Stimulated activated CD8-positive, alpha-beta memory T cell treated with anti-CD3 and anti-CD28 coated beads, Interleukin-7, amount 100 ng/mL, for 1 hour (primary cell): ENCODE measurements at places on chromosomes 2 and 18.

GRCh38 chr2:237876951-237877491 is 17.6 kb downstream of the RAMP1 start:
- no peak for DNase-seq

GRCh38 chr2:100199421-100199820 is 57.0 kb upstream of the AFF3 start:
- DNase-seq, result no peak

GRCh38 chr18:64037812-64038414 is 68.0 kb downstream of the SERPINB8 start:
- no peak for DNase-seq

DNA sequence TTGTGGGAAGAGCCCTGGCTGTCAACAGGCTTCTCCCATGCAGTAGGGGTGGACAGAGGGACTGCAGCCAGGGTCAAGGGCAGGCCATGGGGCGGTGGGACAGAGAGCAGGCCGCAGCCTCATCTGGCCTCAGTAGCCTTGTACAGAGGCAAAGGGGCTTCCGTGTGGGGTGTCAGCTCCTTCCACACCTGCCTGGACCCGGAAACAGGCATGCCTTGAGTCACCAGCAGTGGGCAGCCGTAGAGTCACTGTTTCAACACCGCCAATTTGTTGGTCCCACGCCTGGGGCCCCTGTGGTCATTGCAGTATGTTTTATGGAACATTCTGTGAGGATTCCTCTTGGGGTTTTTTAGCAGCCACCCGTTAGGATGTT is 173.0 kb downstream of the SMAD7 start:
- no peak for DNase-seq

- no peak for DNase-seq
These were observed 72.6 kb downstream of the TRABD2A start for GRCh38 chr2:84808279-84808678.

GRCh38 chr2:50538147-50538546 is 493.8 kb downstream of the NRXN1 start:
- no peak for DNase-seq

GRCh38 chr2:35606394-35606793 is 749.2 kb upstream of the CRIM1 start:
- DNase-seq, result no peak

DNA sequence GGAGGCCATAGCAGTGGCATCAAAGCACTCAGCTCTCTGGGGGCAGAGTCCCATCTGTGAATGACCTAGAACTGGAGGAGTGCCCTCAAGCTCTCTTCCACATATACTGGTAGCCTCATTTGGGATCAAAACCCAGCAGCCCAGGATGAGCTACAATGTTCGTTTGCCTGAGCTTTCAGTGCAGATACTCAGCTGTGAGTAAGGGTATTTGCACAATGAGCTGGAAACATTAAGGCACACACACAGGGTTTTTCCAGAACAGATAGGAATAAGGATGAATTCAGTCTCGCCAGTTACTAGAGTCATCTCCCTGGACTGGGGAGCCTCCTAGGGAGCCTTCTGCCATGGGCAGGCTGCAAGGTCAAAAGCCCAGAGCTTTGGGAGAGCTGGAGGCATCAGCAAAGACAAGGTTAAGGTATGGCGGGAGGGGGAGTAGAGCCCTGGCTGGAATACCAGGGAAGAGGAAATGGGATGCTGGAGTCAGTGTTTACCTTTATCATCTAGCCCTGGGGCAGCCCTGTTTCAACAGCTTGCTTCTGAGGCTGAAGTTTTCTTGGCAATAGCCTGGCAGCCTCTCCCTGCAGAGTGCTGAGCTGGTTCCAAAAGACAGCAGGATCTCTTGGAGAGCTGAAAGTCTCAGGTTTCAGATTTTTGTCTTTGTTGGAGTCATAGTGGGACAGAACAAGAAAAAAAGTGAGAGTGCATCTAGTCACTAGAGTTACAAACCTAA is 187.7 kb downstream of the LOXHD1 start:
- DNase-seq, result no peak

GRCh38 chr2:54618646-54619565 is 104.6 kb upstream of the EML6 start:
- DNase-seq, result no peak

- no peak for DNase-seq
These were observed 235.5 kb downstream of the MYT1L start for GRCh38 chr2:2095360-2096093.

DNA sequence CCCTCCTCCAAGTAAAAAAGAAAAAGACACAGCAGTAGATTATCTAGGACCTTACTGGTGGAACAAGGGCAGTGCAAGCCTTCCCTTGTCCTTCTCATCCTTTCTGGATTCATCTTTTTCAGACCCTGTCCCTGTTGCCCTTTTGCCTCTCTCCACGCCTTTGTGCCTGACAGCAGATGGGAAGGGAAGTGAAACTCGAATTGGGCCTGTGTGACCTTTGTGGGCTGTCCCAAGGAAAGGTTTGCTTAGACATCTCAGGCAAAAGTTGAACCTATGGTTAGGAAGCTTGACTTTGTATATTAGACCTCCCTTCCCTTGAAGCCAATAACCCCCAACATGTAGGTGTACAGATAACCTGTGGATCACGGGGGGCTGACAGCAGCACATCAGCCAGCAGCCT is 185.3 kb downstream of the PRKCE start:
- DNase-seq, result no peak

DNA sequence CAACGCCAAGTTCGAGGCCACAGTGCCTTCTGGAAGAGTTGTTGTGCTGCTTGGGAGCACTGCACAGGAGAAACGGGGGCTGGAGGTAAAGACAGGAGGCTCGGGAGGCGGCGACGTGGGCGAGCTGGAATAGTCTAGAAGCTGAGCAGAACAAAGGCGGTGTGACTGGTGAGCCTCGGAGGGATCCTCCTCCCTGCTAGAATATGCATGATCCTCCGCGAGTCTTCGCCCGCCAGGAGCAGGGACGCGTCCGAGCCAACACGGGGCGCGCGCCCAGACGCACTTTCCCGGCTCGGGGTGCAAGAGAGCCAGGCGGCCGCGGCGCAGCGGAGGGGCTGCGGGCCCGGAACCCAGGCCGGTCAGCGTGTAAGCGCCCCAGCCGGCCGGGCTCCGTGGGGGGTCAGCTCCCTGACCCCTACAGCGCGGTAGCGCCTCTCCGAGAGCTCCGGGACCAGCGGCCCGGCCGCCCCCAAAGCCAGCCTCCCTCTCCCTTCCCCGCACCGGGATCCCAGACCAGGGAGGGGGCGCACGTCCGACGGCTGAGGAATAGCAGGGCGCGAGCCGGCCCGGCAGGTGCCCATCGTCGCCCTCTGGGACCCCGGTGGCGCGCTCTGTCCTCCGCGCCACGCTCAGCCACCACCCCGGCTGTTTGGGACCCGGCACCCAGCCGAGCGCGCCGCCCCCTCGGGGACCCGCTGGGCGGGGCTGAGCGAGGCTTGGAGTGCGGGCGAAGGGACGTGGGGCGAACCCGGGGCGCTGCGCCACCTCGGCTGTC is 62.5 kb downstream of the GNAL start:
- DNase-seq, result no peak

DNA sequence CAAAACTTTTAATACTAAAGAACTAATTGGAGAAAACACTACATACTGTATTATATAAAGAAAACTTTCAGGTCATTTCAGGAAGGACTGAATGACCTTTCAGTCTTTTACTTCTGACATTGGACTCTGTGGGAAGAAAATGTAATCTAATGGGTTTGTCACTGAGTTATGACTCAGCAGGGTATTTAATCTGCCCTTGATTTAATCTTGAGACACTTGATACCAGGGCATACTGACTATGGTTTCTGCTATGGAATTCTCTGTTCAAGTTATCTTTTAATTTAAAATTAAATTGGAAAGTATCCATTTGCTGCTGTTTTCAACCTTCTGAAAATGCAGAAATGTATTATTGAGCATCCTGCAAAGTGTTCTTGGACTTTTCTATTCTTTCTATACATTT is 354.2 kb upstream of the GALNT5 start:
- DNase-seq, result no peak

GRCh38 chr2:224283466-224283965 is 118.4 kb downstream of the FAM124B start:
- no peak for DNase-seq

DNA sequence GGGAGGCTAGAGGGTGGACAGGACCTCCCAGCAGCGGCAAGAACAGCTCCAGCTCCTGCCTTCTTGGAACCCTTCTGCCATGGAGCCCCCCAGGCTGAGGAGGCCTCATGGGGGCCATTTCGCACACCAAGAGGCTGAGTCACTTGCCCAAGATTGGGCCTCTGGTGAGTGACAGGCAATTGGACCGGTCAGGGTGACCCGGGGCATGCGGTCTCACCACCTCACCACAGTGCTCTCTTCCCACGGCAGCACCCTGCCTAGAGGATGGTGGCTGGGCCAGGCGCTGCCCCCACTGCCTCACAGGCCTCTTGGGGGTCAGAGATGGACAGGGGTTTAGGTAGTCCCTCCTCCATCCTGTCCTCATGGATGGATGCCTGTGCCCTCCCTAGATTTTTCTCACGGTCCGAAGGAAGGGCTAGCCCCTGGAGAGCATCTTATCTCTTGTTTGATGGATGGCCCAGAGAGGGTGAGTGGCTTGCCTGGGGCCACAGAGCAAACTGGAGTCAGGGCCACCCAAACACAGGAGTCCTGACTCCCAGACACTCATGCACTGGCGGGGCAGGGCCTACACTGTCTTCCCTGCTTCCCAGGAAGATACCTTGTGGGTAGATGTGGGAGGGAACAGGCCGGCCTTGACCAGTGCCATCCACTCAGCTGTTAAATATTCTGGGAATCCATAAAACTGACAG is 119.2 kb downstream of the INHBB start:
- no peak for DNase-seq

DNA sequence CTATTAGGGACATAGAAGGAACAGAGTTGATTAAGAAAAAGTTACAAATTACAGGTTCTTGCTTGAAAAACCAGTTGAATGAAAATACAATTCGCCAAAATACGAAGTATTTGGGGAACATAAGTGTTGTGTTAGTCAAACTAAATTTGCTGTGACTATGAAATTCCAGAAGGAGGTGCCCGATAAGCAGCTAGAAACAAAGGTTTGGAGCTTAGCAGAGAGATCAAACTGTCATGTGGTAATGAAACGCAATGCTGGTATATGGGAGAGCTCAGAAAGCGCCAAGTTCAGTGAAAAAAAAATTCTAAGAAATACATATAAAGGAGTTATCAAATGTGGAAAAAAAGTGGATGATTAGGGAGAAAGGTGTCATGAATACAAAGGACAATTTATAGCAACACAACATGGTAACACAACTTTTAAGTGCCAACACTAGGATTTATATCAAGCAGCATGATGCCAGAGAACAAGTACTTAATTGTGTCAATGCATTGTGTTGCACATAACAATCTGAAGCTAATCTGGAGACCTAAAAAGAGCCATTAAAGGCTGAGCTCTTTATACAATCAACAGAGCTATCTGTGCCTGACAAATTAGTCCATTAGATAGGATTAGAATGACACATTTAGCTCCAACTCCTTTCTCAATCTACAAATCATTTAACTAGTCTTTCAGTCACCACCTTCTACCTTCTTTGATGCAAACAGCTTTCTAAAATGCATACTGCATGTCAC is 31.2 kb downstream of the SMAD2 start:
- DNase-seq, result no peak

DNA sequence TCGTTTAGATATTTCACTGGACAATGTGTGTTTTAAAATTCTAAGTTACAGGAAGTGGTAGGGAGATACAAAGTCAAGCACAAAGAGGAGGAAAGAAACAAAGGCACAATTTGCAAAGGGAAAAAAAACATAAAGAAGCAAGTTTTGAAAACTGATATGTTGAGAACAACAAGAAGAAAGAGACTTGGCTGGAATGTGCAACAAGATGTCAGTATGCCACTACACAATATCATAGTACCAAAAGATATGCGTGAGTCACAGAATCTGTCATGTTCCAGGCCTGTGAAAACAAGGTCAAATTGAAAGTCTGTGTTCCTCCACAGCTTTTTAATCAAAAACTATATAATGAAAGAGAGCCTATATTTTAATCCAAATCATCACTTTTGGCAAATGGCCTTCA is 12.0 kb downstream of the EXOC6B start:
- DNase-seq, result no peak

DNA sequence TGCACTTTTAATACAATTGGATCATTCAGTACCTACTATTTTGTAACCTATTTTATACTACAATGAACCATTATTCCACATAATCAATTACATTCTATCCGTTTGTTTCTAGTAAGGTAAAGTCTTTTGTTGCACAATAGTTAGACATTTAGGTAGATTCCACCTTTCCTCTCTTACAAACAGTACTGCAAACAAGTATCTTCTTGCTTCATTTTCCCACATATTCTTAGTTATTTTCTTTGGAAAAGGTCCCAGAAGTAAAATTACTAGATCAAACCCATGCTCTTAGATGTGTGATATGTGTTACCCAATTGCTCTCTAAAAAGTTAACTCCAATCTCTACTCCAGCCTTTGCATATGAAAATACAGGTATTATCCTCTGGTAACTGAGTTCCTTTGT is 49.6 kb downstream of the SPIRE1 start:
- no peak for DNase-seq

DNA sequence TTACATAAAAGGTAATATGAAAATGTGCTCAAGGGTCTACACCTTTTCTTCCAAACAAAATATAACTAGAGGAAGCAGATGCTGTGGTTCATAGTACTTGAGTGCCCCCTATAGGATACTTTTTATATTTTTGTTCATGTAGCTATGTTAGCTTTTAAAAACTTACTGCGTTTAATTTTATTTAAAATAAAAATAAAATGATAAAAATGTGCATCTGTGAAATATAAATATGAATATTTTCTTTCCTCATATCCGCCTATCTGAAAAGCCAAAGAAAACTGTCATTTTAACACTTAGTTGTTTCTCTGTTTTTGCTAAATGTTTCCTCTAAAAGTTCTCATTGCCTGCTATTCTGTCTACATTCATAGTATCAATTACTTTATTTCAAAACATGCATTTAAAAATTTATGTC is 9.6 kb upstream of the LRP1B start:
- DNase-seq, result no peak

DNA sequence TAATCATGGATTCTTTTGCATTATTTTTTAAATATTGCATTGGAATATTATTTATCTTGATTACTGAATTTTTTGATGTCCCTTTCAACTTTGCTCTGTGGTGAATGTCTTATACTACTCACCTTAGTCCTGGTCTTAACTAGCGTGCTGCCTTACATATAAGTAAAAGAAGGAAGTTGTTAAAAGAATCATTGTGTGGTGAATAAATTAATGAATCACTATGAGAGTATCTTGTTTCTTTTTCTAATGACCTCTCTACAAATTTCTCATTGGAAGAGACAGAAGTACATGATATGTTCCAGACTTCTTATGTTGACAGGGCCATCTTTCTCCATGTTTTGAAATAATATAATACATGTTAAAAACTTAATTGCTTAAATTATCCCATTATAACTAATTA is 432.6 kb upstream of the MMADHC start:
- DNase-seq, result no peak

DNA sequence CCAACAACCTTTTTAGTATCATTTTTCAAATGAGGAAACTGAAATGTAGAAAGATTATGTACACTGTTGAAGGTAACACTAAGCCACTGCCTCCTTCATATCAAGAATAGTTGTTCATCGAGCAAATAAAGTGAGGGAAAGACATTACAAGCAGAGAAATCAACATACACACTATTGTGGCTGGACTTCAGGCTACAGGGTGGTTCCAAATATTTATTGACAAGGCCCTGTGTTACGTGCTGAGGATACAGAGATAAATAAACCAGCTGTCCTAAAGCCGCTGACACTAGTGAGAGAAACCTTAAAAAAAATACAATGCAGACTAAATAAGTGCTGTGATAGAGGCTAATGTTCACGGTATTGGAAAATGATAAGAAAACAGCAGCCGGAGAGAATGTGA is 1.9 kb upstream of the LNPK start:
- no peak for DNase-seq
